Caki2 (cell line): ENCODE measurements at places on chromosomes 1 and 21. TPM values are rescaled to one million over a fixed set of nuclear protein-coding genes. Genes with fewer than 3 reads are reported as not detected.

GRCh38 chr1:74822851-74823401 lies 90.0 kb downstream of the TYW3 start:
- DNase-seq = no peak

- DNase-seq = no peak
Observed at GRCh38 chr1:43321331-43321891, 16.2 kb upstream of the MPL start.

GRCh38 chr1:19661721-19662228 lies 2.9 kb upstream of the HTR6 start:
- DNase-seq = no peak

DNA sequence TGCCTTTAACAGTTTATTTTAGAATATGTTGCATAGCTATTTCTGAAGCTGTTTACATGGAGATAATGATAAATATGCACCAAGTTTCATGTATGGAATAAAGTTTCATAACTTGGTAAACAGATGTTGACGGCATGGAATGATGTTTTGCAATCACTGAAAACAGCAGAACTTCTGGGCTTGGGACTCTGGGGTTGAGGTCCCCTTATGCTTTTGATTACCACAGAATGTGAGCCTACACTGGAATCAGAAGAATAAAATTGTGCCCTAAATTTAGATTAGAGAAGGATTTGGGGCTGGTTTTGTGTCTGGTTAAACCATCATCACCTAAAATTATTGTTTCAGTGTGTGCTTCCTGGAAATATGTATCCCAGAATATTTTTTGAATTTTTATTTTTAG lies 11.1 kb downstream of the KRTAP24-1 start:
- DNase-seq = no peak

- DNase-seq = no peak
Observed at GRCh38 chr1:11291049-11291448, 18.1 kb downstream of the UBIAD1 start.

KRTAP10-4 gene
- total RNA-seq = not detected in 2 replicates

DNA sequence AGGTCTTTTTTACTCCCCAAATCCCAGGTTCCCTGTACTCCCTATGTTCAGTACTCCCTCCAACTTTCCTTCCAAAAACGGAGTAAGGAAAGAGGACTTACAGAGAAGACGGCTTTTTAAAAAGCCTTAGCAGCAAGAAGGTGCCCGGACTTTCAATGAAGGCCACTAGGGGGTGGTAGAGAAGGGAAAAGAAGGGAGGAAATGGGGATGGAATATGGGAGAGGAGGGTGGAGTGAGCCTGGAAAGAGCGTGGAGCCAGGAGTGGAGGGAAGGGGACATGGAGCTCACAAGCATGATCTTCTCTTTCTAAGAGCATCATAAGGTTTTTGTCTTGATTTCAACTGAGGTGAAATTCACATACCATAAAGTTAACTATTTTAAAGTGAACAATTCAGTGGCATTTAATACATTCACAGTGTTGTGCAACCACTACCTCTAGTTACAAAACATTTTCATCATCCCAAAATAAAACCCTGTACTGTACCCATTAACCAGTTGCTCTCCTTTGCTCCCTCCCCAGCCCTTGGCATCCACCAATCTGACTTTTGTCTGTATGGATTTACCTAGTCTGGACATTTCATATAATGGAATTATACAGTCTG lies 129.9 kb downstream of the ZNF281 start:
- DNase-seq = peak; percentile 48

TNFSF4 gene
- total RNA-seq = 0.23 and 1.8 TPM in 2 replicates

DNA sequence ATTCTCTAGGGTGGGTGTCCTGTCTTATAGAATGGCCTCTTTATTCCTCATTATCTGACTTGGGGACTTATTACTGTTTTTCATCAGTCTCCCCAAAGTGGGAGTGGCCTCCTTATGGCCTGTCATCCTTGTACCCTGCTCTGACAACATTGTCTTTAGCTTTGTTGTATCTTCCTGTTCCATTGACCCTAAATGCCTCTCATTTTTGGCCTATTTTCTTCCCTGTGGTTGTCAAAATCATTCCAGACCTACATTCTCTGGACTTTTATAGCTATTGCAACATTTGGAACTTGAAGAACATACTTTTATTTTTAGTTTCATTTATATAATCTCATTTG lies 9.7 kb downstream of the SFT2D2 start:
- DNase-seq = no peak

- DNase-seq = no peak
Observed at GRCh38 chr1:233734456-233734855, 120.5 kb downstream of the KCNK1 start.

DNA sequence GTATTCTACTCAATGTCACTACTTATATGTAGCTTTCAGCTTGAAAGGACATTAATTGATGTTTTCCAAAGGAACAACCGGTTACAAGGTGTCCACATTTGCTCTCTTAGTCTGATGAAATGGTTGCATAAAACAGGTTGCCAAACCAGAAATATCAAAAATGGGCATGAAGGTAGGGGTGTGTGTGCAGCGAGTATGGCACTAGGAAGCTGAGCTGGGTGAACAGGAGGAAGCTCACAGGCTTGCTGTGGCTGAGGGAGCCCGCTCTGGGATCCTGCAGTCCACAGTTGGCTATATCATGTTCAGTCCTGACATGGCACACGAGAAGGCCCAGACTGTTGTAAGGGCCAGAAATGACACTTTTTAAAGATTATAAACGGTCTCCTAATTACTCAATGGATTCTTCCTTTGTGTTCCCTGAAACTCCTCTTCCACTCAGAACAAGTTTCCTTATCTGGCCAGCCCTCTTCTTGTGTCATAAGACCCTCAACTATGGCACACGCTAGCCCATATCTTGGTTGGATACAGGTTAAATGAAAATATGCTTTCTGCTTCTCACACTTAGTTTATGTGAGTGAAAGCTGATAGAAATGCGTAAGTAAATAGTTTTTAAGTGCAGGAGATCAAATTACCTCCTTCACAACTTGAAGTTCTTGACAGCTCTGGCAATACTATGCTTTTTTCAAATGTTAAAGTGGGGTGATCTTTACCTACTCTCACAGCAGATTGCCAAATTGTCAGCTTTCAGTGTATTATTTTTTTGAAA lies 201.5 kb downstream of the LMO4 start:
- DNase-seq = no peak

LDLRAP1 gene
- 4.6 and 8.4 TPM in 2 replicates for total RNA-seq

FCAMR gene
- total RNA-seq = 0.14 TPM in 1 of 2 replicates, not detected in the other

CYP4A22 gene
- total RNA-seq = not detected in 2 replicates

- DNase-seq = peak; percentile 50
Observed at GRCh38 chr1:180168786-180169639, 14.3 kb downstream of the QSOX1 start.

RNU1-4 gene
- not detected in 2 replicates for total RNA-seq

GRCh38 chr1:152110365-152110859 lies 4.8 kb downstream of the TCHH start:
- DNase-seq = peak; percentile 83

DNA sequence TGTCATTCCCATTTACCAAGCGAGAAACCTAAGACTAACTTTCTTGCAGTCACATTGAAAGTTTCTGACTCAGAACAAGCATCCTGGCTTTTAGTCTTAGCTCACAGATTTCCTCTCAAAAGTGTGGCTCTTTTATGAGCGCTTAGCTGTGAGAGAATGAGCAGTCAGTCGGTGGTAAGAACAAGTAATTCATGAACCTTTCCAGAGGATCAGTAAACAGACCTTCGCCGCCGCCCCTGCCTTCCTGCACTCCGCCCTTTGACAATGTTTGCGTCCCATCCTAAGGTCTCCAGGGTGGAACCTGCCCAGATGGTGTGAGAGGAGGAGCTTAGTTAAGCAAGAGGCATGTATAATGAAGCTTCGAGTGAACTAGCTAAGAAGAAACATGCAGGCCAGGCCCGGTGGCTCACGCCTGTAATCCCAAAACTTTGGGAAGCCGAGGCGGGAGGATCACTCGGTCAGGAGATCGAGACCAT lies 142.4 kb downstream of the GLUL start:
- no peak for DNase-seq

DNA sequence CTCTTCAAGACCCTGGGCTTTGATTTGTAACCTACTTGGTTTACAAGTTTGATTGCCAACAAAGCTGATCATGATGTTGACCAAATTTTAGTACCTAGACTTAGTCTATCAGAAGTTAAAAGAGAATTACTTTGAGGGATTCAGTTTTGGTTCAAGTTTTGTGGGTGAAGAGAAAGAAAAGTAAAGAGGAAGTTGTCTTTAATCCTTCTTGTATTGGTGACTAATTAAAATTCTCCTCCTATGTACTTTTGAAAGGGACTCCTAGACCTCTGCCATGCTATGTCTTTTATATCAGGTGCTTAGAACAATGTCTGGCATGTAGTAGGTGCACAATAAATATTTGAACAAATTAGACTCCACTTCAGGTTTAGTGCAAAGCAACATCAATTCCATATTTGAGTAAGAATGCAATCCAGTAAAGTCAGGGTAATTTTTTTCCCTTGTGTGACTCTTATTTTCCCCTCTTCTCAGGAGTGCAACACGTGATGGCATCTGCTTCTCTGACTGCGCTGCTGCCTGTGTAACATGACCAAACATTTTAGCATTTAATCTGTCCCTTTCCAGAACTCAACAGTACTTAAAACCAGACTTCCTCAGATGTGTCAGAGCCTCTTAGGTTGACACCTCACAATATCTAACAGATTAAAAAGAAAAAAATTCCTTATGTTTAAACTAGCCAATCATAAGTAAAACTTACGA lies 41.1 kb upstream of the KCNQ4 start:
- DNase-seq = no peak
